Kidney (tissue), 22 donors: ENCODE measurements at places on chromosomes 13 and 19.

- H3K4me3 ChIP-seq, result no peak overlapping the region
- H3K4me1 ChIP-seq, result no peaks in the 10 kb centered on the region
- no peak overlapping the region for H3K27ac ChIP-seq
- H3K36me3 ChIP-seq, result no peaks in the 10 kb centered on the region
- no peaks in the 10 kb centered on the region for H3K27me3 ChIP-seq
Measured at GRCh38 chr19:50449236-50449899, 16.7 kb downstream of the MYBPC2 start.

- peaks cover 9% of the 10 kb centered on the region for H3K4me1 ChIP-seq
- peak overlapping the region; percentile 51 for H3K27ac ChIP-seq
- no peaks in the 10 kb centered on the region for H3K36me3 ChIP-seq
- H3K4me3 ChIP-seq, result peak overlapping the region; percentile 35
- no peaks in the 10 kb centered on the region for H3K27me3 ChIP-seq
Measured at GRCh38 chr19:18436671-18437490, 1.1 kb downstream of the ISYNA1 start.

- peaks cover 51% of the 10 kb centered on the region for H3K4me1 ChIP-seq
- no peaks in the 10 kb centered on the region for H3K36me3 ChIP-seq
- H3K27ac ChIP-seq, result peak overlapping the region; percentile 43
- H3K27me3 ChIP-seq, result no peaks in the 10 kb centered on the region
Measured at GRCh38 chr13:98504371-98504963, 72.4 kb downstream of the STK24 start.

DNA sequence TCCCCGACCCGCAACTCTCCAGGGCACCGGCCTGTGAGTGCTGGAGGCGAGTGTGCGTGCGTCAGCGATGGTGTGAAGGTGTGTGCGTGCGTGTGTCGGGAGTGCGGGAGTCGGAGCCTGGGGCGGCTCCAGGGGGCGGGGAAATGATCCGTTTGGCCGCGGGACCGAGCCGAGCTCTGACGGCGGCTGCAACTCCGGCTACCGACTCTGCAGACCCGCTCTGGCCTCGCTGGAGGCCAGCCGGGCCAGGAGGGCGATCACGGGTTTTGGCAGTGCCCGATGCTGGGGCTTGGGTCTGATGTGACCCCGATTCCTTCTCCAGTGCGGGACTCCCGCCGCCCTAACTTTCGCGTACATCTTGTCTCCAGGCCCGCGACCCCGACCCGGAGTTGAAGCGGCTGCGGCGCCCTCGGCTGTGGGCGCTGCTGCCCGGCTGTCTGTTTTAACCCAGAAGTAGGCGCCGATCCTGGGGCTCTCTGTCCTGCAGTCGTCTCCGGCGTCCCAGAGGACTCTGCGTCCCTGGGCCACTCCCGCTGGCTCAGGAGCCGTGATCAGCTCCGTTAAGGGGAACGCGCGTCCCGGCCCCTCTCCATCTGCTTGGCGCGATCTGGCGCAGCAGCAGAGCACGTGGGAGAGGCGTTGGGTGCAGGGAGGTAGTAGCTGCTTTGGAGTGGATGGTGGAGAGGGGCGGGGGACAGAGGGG is 1.2 kb downstream of the CHST8 start:
- peak; percentile 51 for DNase-seq
- no peak overlapping the region for H3K4me3 ChIP-seq

GRCh38 chr13:105144020-105144419 is 1391.4 kb downstream of the EFNB2 start:
- no peak overlapping the region for H3K4me3 ChIP-seq
- no peaks in the 10 kb centered on the region for H3K4me1 ChIP-seq
- H3K27me3 ChIP-seq, result no peaks in the 10 kb centered on the region
- H3K27ac ChIP-seq, result no peak overlapping the region
- H3K36me3 ChIP-seq, result no peaks in the 10 kb centered on the region
- DNase-seq, result no peak

DNA sequence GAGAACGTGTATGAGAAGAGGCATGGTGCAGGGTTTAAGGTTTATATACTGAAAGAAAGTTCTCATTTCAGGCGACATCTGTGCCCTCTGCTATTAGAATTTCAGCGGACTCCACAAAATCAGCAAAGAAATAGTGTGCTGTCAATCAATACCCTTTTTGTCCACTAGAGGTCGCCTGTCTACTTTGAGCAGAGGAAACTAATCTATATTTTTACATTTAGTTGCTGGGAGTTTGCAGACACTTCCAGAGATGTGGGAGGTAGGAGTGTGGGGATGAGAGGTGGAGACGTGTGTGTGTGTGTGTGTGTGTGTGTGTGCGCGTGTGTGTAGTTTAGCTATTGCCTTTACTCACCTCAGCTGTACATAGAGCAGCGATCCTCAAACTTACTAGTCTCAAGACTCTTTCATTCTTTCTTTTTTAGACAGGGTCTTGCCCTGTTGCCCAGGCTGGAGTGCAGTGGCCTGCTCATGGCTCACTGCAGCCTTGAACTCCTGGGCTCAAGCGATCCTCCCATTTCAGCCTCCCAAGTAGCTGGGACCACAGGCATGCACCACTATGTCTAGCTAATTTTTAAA is 9.7 kb downstream of the INAFM1 start:
- no peaks in the 10 kb centered on the region for H3K36me3 ChIP-seq
- no peaks in the 10 kb centered on the region for H3K4me1 ChIP-seq
- DNase-seq, result peak; percentile 77
- no peak overlapping the region for H3K27ac ChIP-seq
- H3K4me3 ChIP-seq, result no peak overlapping the region
- no peaks in the 10 kb centered on the region for H3K27me3 ChIP-seq

GRCh38 chr13:20350819-20351218 is 118.7 kb upstream of the GJB6 start:
- no peak overlapping the region for H3K27ac ChIP-seq
- H3K36me3 ChIP-seq, result no peaks in the 10 kb centered on the region
- no peaks in the 10 kb centered on the region for H3K27me3 ChIP-seq

DNA sequence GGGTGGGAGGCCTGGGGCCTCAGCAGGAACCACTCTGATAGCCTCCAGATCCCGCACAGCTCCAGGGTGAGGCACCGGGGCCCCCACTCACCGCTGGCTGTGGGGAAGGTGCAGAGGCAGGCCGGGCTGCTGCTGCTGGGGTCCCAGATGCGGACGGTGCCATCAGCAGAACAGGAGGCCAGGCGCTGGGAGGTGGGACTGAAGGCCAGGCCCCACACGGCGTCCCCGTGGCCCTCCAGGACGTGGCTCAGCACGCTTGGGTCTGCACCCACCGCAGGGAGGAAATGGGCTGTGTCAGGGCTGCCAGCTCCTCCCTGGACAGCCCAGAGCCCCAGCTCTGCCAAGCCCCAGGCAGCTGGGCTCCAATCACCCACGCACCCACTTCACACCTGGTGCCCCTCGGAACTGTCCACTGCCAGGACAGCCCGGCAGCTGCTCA is 6.1 kb upstream of the PRKD2 start:
- H3K27me3 ChIP-seq, result no peaks in the 10 kb centered on the region
- peaks cover 6% of the 10 kb centered on the region for H3K4me1 ChIP-seq
- peak; percentile 59 for DNase-seq
- H3K36me3 ChIP-seq, result no peaks in the 10 kb centered on the region

DNA sequence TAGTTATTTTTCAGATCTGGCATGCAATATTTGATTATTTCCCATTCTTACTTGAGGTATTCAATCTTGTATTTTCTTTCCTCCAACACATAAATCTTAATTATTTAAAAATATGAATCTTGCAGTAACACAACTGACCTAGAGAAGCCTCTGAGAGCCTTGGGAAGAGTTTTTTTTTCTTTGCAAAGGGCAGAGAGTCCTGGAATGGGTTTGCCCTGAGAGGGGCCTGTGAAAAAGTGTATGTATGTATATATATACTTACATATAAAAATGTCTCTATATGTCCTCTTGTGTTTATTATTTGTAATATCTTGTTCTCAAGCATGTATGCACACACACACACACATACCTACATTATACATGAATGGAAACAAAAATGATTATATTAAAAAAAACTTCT is 801.2 kb upstream of the SLITRK1 start:
- H3K4me3 ChIP-seq, result no peak overlapping the region
- no peaks in the 10 kb centered on the region for H3K27me3 ChIP-seq
- DNase-seq, result no peak
- no peak overlapping the region for H3K27ac ChIP-seq
- H3K36me3 ChIP-seq, result no peaks in the 10 kb centered on the region

GRCh38 chr19:38836159-38836982 is 4.8 kb upstream of the ECH1 start:
- H3K27ac ChIP-seq, result no peak overlapping the region
- H3K27me3 ChIP-seq, result no peaks in the 10 kb centered on the region
- DNase-seq, result no peak
- H3K4me3 ChIP-seq, result no peak overlapping the region
- H3K36me3 ChIP-seq, result peaks cover 43% of the 10 kb centered on the region
- H3K4me1 ChIP-seq, result peaks cover 19% of the 10 kb centered on the region

GRCh38 chr13:29698106-29698505 is 102.6 kb upstream of the SLC7A1 start:
- no peak for DNase-seq
- H3K36me3 ChIP-seq, result no peaks in the 10 kb centered on the region
- H3K4me3 ChIP-seq, result no peak overlapping the region
- H3K4me1 ChIP-seq, result no peaks in the 10 kb centered on the region

GRCh38 chr13:51423766-51424165 is 29.1 kb downstream of the INTS6 start:
- DNase-seq, result no peak
- no peak overlapping the region for H3K4me3 ChIP-seq
- no peaks in the 10 kb centered on the region for H3K36me3 ChIP-seq
- no peaks in the 10 kb centered on the region for H3K27me3 ChIP-seq
- no peaks in the 10 kb centered on the region for H3K4me1 ChIP-seq
- no peak overlapping the region for H3K27ac ChIP-seq

- H3K27ac ChIP-seq, result peak overlapping the region; percentile 100
- H3K27me3 ChIP-seq, result no peaks in the 10 kb centered on the region
- no peaks in the 10 kb centered on the region for H3K36me3 ChIP-seq
- H3K4me3 ChIP-seq, result peak overlapping the region; percentile 26
- DNase-seq, result no peak
Measured at GRCh38 chr19:38685666-38686529, 38.4 kb downstream of the ACTN4 start.

DNA sequence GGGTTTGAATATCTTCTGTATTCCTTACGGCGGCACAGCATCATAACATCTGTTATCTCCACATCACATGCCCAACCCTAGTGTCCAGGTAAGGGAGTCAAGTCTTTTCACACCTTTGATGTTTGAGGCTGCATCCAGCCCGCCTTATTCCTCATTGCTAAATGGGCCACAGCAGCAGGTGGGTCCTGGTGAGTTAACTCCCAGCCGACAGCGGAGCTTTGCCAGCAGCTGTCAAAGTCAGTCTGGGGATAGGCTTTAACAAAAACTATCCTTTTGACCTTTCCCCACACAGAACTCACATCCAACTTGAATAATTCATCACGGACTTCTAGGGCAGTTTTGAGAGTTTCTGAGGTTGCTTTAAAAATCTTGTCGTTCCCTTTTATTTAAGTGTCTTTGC is 235.1 kb downstream of the DLEU7 start:
- H3K36me3 ChIP-seq, result no peaks in the 10 kb centered on the region
- no peak for DNase-seq
- no peak overlapping the region for H3K4me3 ChIP-seq
- no peak overlapping the region for H3K27ac ChIP-seq
- H3K4me1 ChIP-seq, result no peaks in the 10 kb centered on the region

GRCh38 chr13:49354719-49355118 is 89.1 kb downstream of the CAB39L start:
- H3K4me1 ChIP-seq, result no peaks in the 10 kb centered on the region
- no peak for DNase-seq
- H3K36me3 ChIP-seq, result no peaks in the 10 kb centered on the region
- no peak overlapping the region for H3K27ac ChIP-seq
- H3K4me3 ChIP-seq, result no peak overlapping the region

GRCh38 chr13:73656863-73657262 is 477.3 kb downstream of the KLF12 start:
- no peaks in the 10 kb centered on the region for H3K36me3 ChIP-seq
- no peak for DNase-seq
- no peak overlapping the region for H3K4me3 ChIP-seq
- H3K4me1 ChIP-seq, result no peaks in the 10 kb centered on the region
- H3K27ac ChIP-seq, result no peak overlapping the region
- H3K27me3 ChIP-seq, result no peaks in the 10 kb centered on the region

DNA sequence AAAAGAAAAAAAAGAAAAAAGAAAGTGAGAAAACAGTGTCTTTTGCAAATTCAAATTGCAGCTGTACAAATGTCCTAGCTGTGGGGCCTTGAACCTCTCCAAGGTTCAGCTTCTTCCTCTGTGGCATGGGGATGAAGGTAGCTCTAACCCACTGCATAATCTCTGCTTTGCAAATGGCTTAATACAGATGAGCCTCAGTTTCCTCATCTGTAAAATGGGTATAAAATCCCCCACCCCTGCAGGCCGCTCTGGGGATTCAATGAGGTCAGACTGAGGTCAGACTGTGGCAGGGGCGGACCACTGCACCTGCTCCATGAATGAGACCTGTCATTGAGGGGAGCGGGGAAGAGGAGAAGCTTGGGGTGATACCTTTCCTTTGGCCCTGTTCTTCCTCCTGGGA is 5.8 kb downstream of the DPF1 start:
- H3K4me3 ChIP-seq, result no peak overlapping the region
- H3K27ac ChIP-seq, result no peak overlapping the region
- H3K4me1 ChIP-seq, result no peaks in the 10 kb centered on the region
- H3K36me3 ChIP-seq, result no peaks in the 10 kb centered on the region
- no peak for DNase-seq

DNA sequence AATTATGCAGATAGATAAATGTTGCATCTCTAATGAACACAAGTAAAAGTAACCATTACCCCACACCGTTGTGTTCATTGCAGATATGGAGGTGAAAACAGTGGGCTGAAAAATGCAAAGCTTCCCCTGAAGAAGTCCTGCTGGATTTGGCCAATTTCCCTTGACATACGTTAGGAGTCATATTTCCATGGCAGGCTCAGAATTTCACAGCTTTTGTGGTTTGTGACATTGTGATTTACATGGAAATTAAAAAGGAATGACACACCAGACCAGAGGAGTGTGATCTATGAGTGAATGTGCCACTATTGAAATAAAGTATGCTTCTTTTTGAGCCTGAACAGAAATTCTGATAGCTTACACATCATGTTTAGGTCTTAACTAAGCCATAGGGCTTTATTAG is 221.1 kb upstream of the TMTC4 start:
- H3K27ac ChIP-seq, result no peak overlapping the region
- H3K36me3 ChIP-seq, result no peaks in the 10 kb centered on the region
- H3K27me3 ChIP-seq, result no peaks in the 10 kb centered on the region
- DNase-seq, result no peak

DNA sequence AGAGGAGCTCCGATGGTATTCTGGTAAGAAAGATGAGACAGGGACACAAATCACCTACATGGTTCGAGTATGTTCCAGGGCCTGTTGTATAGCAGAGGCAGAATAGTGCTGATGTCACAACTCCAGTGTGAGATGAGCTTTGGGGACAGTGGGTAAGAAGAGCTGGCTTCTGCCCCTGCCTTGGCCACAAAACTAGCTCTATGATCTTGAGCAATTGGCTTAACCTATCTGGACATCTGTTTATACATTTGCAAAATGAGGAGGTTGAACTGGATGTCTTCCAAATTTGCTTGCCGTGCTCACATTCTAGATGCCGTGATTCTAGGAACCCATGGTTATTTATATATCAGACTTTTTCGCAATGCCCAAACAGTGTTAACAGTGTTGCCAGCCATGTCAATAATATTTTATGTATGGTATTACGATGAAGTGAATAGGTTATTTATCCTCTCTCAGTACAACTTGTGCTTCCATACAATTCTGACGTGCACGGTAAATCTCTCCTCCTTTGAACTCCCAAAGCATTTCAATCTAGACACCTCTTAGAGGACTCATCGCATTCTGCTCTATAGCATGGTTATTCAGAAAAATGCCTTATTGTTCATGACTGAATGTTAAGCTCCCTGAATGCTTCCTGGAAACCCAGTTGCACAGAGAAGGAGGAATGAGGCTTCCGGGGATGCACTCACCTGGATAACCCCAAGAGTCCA is 316.0 kb downstream of the FOXO1 start:
- DNase-seq, result no peak
- H3K36me3 ChIP-seq, result no peaks in the 10 kb centered on the region
- H3K4me1 ChIP-seq, result peaks cover 3% of the 10 kb centered on the region
